ENCODE measurements at places on chromosomes 7 and 10.

DNA sequence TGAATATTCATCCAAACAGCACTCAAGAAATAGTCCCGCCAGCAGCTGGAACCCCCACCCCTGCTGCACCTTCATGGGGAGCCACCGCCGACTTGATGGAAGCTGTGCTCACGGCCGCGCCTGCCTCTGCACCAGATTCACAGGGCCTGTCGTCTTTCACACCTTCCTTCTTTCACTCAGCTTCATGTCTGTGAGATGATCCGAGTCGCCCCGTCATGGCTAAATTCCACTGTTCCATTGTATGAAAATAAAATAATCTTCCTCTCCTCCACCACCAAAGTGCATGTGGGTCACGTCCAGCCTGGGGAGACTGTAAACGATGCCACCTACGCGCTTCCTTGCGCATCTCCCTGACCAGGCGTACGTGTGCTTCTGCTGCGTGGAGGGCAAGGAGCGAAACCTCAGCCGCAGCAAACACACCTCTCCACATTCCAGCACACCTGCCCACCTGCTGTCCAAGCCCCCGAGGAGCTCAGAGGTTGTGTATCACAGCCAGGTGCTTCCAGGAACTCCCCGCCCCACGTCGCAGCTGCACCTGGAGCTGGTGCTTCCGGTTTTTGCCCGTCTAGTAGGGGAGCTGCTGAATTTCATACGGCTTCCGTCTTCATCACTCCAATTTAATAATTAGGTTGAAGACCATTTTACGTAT lies 137.0 kb downstream of the PTPRN2 start:
- DNase-seq: no peak

GRCh38 chr7:103691291-103691690 lies 245.3 kb upstream of the SLC26A5 start:
- DNase-seq: no peak

DNA sequence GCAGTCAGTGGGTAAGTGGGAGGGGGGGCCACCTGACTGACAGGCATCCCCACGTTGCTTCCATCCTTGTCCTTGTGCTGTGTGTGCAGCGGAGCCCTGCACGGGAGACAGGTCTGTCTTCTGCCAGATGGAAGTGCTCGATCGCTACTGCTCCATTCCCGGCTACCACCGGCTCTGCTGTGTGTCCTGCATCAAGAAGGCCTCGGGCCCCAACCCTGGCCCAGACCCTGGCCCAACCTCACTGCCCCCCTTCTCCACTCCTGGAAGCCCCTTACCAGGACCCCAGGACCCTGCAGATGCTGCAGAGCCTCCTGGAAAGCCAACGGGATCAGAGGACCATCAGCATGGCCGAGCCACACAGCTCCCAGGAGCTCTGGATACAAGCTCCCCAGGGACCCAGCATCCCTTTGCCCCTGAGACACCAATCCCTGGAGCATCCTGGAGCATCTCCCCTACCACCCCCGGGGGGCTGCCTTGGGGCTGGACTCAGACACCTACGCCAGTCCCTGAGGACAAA lies 24.8 kb downstream of the TBATA start:
- DNase-seq: peak; percentile 35

DNA sequence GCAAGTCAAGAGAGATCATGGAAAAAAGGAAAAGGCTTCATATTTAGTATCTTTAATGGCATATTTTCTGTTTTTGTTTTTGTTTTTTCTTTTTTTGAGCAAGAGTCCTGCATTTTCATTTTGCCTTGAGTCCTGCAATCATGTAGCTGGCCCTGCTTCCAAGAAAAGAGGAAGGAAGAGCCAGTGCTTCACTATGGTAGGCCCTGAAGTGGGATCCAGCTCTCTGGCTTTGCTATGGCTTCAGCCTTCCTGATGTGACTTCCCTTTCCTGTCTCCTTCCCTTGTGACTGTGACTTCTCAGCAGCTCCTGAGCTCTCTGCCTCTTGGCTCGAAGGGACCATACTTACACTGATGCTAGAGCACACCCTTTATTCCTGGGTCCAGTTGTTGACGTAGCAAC lies 512.3 kb downstream of the INHBA start:
- no peak for DNase-seq

- DNase-seq: peak; percentile 53
These were observed 364.2 kb downstream of the AUTS2 start for GRCh38 chr7:69962186-69963065.

DNA sequence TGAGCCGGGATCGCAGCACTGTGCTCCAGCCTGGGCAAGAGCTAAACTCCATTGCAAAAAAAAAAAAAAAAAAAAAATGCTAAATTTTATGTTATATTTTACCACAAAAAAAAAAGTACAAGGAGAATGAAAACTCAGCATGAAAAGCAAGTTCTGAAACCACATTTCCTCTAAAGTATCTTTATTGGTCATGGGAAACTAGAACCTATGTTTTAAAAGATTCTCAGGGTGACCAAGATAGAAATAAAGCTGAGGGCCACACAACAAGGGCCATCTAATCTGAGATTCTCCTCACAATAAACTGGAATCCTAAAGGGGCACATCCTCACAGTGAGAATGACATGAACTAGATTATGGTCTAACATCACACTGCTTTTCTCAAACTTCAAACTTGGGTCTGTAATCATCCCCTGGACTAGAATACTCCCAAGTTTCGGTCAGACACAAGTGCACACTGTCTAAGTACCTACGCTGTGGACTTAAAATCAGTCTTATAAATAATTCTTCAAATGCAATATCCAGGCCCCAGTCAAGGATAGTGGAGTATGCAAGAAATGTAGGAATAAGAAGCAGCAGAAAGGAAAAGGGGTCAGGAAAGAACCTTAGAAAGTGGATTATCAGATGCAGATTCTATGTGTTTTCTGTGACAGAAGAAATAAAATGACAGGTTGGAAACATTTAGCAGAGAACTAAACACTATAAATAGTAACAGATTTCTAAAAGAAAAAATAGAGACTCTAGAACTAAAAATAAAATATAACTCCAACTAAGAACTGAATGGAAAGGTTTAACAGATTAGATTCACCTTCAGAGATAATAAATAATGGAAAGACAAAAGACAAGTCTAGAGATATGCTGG lies 49.9 kb downstream of the COA1 start:
- DNase-seq: no peak

GRCh38 chr7:132160611-132161532 lies 415.4 kb downstream of the PLXNA4 start:
- peak; percentile 56 for DNase-seq

- no peak for DNase-seq
These were observed 95.3 kb upstream of the TCERG1L start for GRCh38 chr10:131406676-131407392.

DNA sequence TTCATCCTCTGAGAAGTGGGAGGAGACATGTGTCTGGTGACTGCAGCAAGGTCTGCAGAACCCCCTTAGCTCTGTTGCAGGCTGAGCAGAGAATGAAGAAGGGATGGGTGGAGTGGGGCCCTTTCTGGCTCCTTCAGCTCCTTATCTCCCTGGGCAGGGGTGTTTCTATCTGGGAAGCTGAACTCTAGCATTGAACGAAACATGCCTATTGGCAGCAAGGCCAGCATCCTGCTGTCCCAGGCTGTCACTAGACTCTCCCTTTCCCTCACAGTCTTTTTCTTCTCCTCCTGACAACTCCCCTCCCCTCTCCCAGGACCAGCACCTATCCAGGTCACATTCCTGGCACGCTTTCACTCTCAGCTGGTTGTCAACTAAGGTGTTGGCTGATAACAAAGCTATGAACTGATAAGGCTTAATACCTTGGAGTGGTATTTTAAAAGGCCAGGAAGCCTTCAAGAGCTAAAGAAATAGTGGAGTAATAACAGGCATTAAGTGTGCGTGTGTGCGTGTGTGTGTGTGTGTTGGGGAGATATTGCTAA lies 128.8 kb upstream of the FZD8 start:
- no peak for DNase-seq

GRCh38 chr7:83806538-83806937 lies 157.6 kb upstream of the SEMA3E start:
- DNase-seq: no peak

DNA sequence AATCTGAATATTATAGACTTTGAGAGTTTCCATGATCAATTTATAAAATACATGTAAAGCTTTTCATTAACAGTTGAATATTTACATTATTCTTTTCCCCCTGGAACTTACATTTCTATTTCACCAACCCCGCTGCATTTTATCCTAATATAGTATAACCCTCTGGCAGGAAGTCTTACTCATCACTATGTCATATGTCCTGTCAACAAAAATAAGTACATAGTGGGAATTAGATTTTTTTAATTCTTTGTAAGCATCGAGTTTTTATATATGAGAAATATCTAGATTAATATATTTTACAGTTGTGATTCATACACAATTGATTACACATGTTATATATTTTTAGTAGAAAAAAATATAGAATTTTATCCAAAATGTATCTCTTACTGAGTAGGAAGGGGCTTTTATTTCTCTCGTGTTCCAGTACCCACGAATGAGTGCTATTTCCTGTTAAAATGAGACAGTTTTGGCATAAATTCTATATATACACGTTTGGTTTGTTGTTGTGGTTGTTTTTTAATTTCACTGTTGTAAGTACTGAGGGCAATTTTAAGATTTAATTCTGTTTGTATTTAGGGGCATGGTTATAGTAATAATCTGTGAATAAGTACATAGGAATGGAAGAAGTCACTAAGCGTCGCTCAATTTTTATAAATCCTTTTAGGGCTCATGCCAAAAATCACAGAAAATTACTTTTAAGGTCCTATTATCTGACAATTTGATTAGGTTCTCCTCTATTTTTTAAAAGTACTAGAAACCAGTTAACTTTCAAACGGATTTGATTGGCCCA lies 87.1 kb downstream of the HECW1 start:
- DNase-seq: no peak

GRCh38 chr7:141012696-141013344 lies 1.9 kb downstream of the MRPS33 start:
- no peak for DNase-seq

GRCh38 chr10:117540640-117541404 lies 1.7 kb upstream of the EMX2 start:
- no peak for DNase-seq

DNA sequence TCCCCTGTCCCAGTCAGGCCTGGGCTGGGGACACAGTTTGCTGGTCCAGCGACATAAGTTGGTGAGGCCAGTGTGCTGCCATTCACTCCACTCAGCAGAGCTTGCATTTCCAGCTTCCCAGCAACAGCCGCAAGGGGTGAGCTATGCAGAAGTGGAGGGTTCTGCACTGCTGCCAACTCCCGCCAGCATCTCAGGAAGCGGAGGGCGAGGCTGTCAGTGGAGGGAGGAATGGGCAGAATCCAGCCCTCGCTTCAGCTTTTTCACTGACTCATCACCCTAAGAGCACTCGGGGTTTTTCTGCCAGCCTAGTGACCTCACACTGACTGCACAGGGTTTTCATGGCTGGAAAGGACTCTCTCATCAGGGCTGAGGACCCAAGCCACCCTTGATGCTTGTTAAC lies 625.1 kb upstream of the MKI67 start:
- DNase-seq: no peak

- DNase-seq: no peak
These were observed 913.8 kb upstream of the SORCS1 start for GRCh38 chr10:108078263-108078662.

DNA sequence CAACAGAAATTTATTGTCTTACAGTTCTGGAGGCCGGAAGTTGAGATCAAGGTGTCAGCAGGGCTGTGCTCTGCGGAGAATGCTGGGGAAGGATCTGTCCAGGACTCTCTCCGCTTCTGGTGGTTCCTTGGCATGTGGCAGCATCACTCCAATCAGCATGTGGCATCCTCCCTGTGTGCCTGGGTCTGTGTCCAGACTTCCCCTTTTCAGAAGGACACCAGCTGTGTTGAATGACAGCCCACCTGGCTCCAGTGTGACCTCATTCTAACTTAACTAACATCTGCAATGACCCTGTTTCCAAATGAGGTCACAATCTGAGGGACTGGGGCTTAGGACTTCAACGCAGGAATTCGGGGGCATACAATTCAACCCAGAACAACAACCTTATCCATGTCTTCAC lies 141.9 kb downstream of the BMS1 start:
- no peak for DNase-seq

DNA sequence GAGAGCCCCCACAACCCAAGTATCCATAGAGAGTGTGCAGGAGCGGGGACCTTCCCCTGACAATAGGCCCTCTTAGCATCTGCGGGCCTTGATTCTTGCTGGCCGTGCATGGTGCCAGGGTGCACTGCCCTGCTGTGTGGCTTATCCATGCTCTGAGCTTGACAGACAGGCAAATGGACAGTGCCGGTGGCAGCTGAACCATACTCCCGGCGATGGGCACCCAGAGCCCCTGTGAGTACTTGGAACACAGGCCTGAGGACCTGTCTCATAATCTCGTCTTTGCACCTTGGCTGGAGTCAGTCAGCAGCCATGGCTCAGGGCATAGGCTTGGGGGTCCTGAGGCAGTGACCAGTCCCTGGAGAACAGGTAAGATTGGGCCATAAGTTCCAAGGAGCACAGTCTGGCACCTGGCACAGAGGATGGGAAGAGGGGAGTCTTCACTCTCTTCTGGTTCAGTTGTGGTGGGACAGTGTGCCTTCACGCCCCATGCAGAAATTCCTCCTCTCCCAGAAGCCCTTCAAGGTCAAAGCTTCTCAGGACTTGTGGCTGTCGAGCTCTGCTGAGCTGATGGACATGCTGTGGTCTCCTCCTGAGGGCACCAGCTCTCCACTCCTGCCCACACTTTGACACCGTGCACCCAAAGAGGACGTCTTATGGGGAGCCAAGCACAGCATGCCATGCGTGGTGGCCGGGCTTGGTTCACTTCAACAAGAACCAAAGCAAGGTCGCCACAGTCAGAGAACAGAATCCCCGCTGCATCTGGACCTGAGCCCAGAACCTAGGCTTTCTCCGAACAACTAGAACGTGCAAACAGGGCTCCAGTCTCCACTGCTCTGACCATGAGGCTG lies 59.4 kb upstream of the CAMK2B start:
- no peak for DNase-seq

- DNase-seq: no peak
These were observed 87.1 kb downstream of the NKX6-2 start for GRCh38 chr10:132698761-132699391.

DNA sequence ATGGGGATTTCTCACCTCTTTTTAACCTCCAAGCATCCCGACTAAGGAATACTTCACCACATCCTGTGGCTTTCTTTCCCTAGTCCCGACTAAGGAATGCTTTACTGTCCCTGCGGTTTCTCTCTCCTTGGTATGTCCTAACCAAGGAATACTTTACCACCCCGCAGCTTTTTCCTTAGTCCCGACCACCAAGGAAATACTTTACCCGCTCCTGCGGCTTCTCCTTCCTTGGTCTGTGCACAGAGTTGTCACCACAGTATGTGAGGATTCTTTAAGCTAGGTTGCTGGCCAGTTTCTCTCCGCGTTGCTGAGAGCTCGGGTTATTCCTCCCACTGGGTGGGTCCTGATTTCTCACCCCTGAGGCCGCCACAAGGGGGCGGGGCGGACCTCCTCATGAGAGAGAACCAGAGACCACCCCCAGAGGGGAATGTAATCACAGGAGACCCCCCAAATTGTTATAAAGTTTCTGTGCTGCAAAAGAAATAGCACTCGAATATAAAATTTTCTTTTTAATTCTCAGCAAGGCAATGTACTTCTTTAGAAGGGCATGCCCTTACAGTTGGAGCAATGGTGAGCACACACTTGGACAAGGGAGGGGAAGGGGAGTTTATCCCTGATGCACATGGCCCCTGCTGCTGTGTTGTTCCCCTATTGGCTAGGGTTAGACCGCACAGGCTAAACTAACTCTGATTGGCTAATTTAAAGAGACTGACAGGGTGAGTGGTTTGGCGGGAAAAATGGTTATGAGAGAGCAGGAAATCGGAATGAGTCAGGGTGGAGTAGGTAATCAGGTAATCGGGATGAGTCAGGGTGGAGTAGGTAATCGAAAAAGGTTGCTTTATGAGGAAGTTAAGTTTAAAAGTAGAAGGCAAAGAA lies 12.8 kb downstream of the SUGCT start:
- DNase-seq: peak; percentile 27

Measured in BE2C (cell line).